ENCODE measurements at places on chromosomes 6 and 20. TPM values are rescaled to one million over a fixed set of nuclear protein-coding genes. Genes with fewer than 3 reads are reported as not detected.

DNA sequence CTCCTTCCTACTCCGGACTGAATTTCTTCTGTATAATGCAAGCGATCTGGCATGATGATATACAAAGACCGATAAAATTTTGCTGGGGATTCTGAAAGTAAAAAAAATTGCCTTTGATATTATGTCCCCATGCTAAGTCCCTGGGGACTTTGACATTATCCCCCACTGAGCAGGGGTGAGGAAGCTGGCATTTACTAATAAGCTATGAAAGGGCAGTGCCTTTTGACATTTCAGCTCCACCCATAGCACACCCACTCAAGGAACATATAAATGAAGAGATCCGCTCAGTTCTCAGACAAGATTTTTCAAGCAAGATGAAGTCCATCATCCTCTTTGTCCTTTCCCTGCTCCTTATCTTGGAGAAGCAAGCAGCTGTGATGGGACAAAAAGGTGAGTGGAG lies at the start of gene SEMG2:
Gene SEMG2, plus strand, starts transcription at position 298 of the 400 bp plus-strand sequence. Its CDS starts 17 bp downstream, at position 315.
- DNase-seq: no peak

DNA sequence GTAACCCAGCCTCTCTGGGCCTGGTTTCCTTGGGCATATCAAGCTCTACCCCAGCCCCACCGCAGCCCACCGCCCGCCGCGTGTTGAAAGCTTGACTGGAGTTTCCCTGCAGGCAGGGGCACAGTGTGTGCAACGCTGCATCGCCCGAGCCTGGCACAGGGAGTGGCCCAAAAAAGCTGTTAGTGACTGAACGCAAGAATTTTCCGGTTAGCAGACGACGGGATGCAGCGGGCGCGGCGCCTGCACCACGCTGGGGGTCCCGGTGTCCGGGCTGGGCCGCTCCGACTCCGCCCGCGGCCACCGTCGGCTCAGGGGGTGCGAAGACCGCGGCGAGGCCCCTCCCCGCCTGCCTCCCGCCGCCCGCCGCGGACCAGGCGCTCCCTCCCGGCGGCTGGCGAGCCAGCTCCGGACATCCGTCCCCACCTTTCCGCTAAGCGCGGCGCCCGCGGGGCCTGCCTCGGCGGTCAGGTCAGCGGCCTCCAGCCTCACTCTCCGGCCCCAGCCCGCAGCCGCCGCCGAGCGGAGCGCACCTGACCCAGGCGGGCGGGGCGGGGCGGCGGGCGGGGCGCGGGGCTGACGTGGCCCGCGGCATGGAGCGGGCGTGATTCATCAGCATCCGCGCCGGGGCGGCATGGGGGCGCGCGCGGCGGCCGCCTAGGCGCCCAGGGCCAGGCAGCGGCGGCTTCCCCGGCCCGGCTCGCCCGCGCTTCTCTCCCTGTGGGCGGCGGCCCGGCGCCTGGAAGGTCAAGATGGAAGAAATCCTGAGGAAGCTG lies at the start of gene ARFGEF3:
Gene ARFGEF3, plus strand, starts transcription at position 602 of the 773 bp plus-strand sequence. Its CDS starts 148 bp downstream, at position 750.
- DNase-seq: peak; percentile 75

DNA sequence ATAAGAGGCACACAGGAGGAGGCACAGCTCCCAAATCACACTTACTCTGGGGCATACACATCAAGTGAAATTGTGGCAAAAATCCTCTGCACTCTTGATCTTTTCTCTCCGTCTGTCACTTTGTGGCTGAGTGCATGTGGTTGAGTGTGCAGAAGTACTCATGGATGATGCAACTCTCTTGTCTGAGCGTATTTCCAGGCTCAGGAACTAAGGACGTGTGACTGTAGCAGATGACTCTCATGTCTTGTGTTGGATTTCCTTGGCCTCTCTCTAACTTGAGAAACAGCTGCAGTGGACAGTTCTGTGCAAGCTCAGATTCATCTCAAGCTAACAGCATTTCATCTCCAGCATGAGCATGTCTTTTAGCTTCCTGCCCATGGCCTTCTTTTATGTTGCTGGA lies 245.4 kb upstream of the FLRT3 start:
- DNase-seq: no peak

Gene EPB41L1
- 38.1 TPM for total RNA-seq

DNA sequence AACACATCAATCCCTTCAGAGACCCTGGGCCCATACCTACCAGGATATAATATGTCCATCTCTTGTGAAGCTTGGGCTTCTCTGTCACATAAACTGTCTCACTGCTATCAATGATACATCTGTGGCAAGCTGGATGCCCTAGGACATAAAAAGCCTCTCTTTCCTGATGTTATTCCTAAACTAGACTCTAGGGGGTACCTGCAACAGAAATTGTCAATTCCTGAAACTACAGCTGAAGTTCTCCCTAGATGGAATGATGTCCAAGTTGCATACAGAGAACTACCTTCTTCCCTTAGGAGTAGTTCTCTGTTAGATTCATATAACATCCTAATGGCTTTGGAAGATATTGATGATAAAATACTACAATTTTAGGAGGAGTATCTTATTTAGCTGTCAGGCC lies 35.8 kb downstream of the TBX18 start:
- DNase-seq: no peak

GRCh38 chr6:144215932-144216667 lies 65.8 kb downstream of the STX11 start:
- peak; percentile 93 for DNase-seq

Gene CLIC5
- 0.22 TPM for total RNA-seq

DNA sequence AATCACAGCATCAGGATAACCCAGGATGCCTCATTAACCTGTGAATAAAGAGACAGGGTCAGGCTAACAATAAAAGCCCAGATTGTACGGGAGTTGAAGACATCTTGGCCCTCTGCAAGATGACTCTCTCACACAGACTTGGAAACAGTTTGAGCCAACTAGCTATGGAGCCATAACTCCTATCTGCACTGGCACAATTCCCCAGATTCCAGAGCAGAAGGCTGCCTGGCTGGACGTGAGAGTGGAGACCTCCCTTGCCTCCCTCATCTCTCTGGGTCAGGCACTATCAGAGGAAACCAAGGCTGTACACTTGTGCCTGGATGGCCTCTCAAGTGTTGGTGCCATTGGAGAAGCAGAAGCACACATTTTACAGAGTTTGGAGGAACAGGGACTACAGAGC lies 312.6 kb downstream of the THBS2 start:
- no peak for DNase-seq

Gene RSPH9
- total RNA-seq: 0.35 TPM

GRCh38 chr6:36590237-36590636 lies 3.9 kb upstream of the SRSF3 start:
- peak; percentile 12 for DNase-seq

DNA sequence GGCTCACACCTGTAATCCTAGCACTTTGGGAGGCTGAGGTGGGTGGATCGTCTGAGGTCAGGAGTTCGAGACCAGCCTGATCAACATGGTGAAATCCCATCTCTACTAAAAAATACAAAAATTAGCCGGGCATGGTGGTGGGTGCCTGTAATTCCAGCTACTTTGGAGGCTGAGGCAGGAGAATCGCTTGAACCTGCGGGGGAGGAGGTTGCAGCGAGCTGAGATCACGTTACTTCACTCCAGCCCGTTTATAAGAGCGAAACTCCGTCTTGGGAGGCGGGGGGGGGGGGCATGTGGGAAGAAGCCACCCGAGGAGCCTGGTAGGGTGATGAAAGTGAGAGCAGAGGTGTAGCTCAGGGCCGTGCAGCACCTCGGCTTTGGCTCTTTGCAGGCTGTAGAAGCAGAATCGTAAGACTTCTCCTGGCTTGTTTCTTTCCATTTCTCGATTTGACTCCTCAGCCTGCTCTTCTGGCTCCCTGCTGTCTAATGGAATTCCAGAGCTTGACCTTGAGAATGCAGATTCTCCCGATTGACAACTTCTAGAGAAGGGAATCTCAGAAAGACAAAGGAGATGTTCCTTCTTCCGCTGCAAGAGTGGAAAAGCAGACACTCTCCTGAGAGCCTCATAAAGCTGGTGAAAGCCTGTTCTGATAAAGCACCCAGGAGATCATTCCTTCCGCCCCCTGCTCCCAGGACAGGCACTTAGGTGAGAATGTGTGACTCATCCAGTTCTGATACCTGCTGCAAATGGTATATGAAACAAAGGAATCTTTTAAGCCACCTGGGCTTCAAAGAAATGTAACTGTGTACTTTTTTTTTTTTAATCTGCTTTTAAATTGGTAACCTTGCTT lies 26.0 kb upstream of the PPP1R16B start:
- peak; percentile 45 for DNase-seq

- no peak for DNase-seq
These were observed 15.7 kb downstream of the RNASET2 start for GRCh38 chr6:166940643-166941068.

Gene PDE10A
- 3.1 TPM for total RNA-seq

- DNase-seq: no peak
These were observed 167.1 kb upstream of the FBXL4 start for GRCh38 chr6:99114769-99115406.

Gene NNAT
- total RNA-seq: 59.8 TPM

GRCh38 chr20:51661609-51662178 lies 106.5 kb downstream of the ATP9A start:
- DNase-seq: no peak

Gene C6orf132
- total RNA-seq: 38.1 TPM

- DNase-seq: no peak
These were observed 114.3 kb upstream of the SYNCRIP start for GRCh38 chr6:85756982-85757381.

DNA sequence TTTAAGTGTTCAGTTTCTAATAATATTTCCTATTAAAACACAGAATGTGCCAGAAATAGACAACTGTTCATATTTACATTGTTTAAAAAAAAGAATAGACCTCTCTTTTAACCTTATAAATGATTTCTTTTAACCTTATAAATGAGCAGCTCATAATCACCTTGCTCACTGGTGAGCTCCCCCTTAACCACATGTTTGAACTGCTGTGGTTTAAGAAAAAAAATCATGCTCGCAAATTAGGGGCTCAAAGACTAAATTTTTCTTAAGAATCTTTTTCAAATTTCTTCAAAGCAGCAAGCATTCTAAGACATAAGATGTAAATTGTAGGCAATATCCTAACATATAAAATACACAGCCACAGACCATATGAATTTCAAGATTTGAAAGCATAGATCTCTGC lies 32.8 kb downstream of the FAM8A1 start:
- no peak for DNase-seq

DNA sequence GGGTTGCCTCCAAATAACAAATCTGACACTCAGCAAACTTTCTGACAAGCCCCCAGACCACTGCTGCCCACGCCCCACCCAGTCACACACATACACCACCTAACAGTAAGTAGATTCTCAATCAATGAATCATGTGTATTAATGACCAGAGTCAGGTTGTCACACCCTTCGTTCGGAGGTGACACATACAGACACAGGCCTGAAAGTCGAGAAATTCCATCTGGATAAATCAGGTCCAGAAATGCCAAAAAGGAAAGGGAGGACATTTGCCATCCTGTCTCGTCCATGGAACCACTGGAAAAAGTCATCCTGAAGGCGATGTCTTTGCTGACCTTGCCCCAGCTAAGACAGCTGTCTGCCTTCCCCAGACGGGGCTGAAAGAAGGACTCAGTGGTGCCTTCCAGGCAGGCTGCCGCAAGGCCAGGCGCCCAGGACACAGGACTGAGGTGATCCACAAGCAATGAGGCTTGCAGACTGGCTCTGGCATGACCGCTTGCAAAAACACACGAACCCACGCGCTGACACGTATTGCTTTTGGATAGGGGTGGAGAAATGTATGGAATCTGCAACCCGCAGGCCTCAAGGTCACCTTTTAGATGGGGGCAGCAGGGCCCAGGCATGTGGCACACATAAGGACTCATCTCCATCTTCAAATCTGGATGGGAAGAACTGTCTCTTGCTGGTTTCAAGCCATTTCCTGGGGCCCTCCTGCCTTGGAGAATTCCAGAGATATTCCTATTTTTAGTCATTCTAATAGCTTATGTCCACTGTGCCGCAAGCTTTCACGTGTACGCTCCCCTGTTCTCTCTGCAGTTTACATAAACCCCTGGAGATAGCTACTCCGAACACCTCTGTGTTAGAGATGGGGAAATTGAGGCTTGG lies 9.0 kb downstream of the NFATC2 start:
- no peak for DNase-seq

- DNase-seq: no peak
These were observed 77.1 kb upstream of the MAN1A1 start for GRCh38 chr6:119426619-119427018.
